ENCODE measurements at places on chromosomes 2 and 18.

DNA sequence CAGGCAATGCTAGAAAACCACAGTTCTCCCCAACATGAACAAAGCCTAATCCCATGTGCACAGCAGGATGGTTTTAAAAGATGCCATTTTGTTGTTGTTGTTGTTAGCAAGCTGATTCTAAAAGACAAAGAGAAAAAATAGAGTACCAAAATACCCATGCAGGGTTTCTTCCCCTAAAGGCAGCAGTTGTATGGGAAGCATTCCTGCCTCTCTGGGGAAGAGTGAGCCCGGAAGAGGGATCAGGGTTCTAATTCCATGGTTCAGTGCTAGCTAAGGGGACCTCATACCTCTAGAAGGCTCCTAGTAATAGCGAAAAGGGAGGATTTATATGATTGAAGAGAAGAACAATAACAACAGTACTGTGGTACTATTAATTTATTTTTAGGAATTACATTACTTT, 327.6 kb downstream of the DPP10 start:
- DNase-seq: no peak

- peak; percentile 68 for DNase-seq
Observed at GRCh38 chr2:236317938-236318396, 53.8 kb upstream of the ASB18 start.

DNA sequence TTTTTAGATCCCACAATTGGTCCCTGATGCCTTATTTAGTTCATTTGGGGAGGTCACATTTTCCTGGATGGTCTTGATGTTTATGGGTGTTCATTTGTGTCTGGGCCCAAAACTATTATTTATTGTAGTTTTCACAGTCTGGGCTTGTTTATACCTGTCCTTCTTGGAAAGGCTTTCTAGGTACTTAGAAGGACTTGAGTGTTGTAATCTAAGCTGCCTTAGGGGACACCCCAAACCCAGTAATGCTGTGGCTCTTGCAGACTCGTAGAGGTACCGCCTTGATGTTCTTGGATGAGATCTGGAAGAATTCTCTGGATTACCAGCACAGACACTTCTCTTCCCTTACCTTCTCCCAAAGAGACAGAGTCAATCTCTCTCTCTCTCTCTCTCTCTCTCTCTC, 25.0 kb upstream of the ITSN2 start:
- DNase-seq: no peak

GRCh38 chr2:127217470-127218325, 2.4 kb downstream of the CYP27C1 start:
- DNase-seq: no peak

Data from NCI-H510A (cell line).